ENCODE measurements at places on chromosomes 2 and 18.
A peak's percentile ranks its signal among the peaks of the same experiment; 100 is the strongest.

DNA sequence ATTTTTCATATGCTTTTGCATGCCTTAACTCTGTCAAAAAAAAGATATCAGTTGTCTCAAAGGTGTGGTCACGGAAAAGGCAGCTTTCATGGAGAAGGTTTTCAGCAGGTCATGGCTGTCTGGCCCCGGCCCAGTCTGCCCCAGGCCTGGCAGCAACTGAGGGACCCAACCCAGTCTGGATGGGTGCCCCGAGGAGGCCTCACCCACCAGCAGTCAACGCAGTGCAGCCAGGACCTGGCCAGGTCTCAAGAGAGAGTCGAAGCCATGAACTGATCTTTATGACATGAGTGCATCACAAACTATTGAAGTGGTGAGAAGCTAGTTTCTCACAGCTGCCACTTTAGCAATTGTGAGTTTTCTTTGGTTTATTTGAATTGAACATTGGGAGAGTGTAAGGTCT is 7.9 kb downstream of the TUBB6 start:
- no peak for DNase-seq

DNA sequence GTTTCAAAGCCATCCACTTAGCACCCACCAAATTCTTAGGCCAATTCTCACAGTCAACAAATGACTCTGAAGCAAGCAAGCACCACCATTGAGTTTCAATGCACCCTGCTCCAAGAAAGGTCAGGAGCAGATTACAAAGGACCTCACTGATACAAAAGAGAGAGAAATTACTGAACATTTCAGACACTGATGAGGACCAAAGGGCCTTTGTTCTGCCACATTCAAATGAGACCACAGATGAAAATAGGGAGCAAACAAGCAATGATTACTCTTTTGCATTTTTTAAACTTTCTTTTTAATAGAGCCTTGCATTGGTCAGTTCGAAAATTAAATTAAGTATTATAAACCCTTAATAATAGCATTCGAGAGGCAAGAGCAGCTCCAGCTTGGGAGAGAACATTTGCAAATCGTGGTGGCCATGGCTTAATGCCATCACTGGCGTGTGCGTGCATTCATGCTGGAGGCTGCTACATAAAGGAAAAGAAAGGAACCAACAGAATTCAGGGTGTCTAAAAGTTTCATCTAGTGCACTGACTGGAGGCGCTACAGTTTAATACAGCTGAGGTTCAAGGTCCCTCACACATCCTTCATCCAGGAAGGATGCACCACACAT is 87.5 kb downstream of the KLF7 start:
- DNase-seq = no peak

DNA sequence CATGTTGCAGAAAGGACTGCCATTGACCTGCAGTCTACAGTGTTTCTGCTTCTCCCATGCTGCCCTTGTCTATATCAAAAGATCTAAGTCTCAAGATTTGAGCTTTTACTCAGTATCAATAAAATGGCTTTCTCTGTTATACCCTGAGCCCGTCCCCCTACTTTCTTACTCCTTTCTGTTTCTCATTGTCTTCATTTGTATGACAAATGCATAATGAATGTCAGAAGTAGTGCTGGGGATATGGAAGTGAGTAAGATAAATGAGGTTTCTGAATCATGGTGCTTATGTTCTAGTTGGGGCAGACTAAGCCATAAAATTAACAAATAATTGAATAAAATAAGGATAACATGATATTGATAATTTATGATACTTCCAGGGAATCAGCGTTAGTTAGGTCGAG is 128.6 kb downstream of the PARD3B start:
- DNase-seq = no peak

- no peak for DNase-seq
Measured at GRCh38 chr2:207252979-207253645, 87.4 kb upstream of the KLF7 start.

DNA sequence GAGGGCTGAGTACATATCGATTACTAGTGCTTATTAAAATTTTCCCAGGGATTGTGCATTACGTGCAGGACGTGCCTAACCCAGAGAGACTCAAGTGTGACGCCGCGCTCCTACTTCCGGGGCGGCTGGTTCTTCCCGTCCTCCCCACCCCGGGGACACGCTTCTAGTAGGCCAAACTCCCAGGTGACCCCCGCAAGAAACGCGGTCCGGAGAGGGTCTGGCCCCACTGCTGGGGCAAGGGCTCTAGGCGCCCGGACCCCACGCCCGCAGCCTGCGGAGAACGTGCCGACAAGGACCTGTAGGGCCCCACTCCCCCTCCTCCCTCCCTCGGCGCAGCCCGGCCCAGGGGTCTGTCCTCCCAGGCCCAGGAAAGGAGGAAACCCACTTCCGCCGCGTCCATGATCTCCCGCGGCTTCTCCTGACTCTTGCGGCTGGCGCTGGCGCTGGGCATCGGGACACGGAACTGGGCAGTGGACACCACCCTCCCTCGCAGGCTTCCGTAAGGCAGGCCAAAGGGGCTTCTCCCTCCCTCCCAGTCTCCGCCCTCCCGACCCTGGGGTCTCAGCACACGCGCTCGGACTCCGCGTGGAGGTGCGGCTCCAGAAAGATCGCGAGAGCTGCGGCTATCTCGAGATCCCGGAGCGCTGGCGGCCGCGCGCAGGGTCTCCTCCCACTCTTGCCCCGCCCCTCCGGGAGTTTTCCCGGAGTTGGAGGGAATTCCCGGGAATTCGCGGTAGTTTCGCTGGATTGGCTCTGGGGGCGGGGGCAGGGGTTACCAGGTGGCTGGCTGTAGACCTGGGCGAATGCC is at the start of gene DARS1:
Gene DARS1, minus strand, starts transcription at position 609 of the 808 bp plus-strand sequence. Its CDS starts 158 bp downstream, at position 451.
- peak; percentile 54 for DNase-seq

DNA sequence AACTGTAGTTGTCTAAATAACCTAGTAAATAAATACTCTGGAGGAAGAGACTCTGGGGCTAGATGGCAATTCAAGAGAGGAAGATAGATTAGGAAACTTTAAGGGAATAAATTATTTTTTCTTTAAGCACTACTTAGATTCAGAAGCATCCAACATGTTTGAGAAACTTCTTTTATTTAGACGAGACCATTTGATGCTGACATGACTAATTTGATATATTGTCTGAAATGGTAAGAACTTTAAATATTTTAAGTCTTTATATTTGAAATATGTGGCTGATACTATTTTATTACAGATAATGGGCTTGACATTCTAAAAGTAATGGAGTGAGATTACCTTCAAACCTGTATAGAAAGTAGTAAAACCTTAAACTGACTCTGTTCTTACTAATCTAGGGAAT is 36.4 kb downstream of the PPIG start:
- DNase-seq = no peak

DNA sequence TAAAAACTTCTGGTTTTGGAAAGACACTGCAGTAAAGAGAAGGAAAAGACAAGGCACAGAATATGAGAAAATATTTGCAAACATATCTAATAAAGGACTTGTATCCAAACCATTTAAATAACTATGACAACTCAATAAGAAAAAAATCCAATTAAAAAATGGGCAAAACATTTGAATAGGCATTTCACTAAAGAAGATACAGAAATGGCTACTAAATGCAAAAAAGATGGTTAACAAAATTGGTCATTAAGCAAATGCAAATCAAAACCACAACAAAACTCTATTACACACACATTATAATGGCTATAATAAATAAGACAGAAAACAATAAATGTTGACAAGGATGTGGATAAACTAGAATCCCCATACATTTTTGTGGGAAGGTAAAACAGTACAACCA is 14.5 kb downstream of the MYOM1 start:
- DNase-seq = no peak

DNA sequence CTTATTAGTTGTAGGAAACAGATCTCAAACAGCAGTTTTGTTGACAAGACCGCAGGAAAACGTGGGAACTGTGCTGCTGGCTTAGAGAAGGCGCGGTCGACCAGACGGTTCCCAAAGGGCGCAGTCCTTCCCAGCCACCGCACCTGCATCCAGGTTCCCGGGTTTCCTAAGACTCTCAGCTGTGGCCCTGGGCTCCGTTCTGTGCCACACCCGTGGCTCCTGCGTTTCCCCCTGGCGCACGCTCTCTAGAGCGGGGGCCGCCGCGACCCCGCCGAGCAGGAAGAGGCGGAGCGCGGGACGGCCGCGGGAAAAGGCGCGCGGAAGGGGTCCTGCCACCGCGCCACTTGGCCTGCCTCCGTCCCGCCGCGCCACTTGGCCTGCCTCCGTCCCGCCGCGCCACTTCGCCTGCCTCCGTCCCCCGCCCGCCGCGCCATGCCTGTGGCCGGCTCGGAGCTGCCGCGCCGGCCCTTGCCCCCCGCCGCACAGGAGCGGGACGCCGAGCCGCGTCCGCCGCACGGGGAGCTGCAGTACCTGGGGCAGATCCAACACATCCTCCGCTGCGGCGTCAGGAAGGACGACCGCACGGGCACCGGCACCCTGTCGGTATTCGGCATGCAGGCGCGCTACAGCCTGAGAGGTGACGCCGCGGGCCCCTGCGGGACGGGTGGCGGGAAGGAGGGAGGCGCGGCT is at the start of gene TYMS:
Gene TYMS, plus strand, starts transcription at position 343 of the 690 bp plus-strand sequence. Its CDS starts 90 bp downstream, at position 433.
- peak; percentile 44 for DNase-seq

- DNase-seq = no peak
Measured at GRCh38 chr2:46748121-46748520, 167.5 kb downstream of the MCFD2 start.

DNA sequence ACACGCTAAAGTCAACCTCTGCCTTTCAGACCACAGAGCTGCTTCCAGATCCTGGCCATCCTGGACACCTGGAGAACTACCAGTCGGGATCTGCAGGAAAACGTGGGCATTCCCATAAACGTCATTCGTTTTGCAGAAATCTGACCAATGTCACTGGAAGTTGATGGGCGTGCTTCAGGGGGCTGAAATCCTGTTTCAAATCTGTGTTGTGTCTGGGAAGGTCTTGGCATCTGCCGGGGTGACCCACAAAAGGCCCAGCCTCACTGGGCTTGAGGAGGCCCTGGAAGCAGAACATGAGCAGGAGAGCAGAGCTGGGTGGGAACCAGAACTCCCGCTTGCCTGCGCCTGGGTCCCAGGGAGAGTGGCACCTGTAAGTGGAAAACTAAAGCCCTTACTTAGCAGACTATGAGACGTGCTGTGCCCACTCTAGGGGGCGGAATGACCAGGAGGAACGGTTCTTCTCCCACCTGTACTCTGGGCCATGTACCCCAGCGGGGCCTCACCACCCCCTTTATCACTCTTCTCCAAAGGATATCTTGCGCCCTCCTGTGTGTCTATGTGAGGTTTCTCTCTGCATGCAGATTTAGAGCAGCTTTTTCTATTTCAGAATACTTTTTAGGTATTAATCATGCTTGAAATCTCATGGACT is 200.9 kb downstream of the FAM210A start:
- no peak for DNase-seq

Measured in T47D (cell line).